MCF 10A (cell line): ENCODE measurements at places on chromosomes 7 and 10. TPM values are rescaled to one million over a fixed set of nuclear protein-coding genes. Genes with fewer than 3 reads are reported as not detected.

Gene UPK3B
- total RNA-seq, result 1.0 and 1.1 TPM in 2 replicates

Gene NPY4R2
- total RNA-seq, result not detected in 2 replicates

Gene IKZF1
- not detected in 2 replicates for total RNA-seq

Gene C10orf67
- 0.15 and 0.21 TPM in 2 replicates for total RNA-seq

Gene SPDYE2
- 0.22 TPM in 1 of 2 replicates, not detected in the other for total RNA-seq

Gene TMEM213
- not detected in 2 replicates for total RNA-seq

Gene SFTPA1
- not detected in 2 replicates for total RNA-seq

Gene FEZF1
- not detected in 2 replicates for total RNA-seq

Gene SSC4D
- total RNA-seq, result 0.42 and 0.58 TPM in 2 replicates

Gene CLCN1
- not detected in 2 replicates for total RNA-seq

Gene CCL24
- total RNA-seq, result not detected in 2 replicates

Gene TRIM73
- total RNA-seq, result 1.8 and 3.7 TPM in 2 replicates

Gene NPTX2
- not detected in 2 replicates for total RNA-seq

Gene SYT15B
- 0.07 TPM in 1 of 2 replicates, not detected in the other for total RNA-seq

Gene ACSM6
- not detected in 2 replicates for total RNA-seq

Gene SGPL1
- 81.5 and 93.8 TPM in 2 replicates for total RNA-seq

Gene DEPP1
- total RNA-seq, result 0.76 and 0.84 TPM in 2 replicates
